ENCODE measurements at places on chromosomes 5 and 9.

DNA sequence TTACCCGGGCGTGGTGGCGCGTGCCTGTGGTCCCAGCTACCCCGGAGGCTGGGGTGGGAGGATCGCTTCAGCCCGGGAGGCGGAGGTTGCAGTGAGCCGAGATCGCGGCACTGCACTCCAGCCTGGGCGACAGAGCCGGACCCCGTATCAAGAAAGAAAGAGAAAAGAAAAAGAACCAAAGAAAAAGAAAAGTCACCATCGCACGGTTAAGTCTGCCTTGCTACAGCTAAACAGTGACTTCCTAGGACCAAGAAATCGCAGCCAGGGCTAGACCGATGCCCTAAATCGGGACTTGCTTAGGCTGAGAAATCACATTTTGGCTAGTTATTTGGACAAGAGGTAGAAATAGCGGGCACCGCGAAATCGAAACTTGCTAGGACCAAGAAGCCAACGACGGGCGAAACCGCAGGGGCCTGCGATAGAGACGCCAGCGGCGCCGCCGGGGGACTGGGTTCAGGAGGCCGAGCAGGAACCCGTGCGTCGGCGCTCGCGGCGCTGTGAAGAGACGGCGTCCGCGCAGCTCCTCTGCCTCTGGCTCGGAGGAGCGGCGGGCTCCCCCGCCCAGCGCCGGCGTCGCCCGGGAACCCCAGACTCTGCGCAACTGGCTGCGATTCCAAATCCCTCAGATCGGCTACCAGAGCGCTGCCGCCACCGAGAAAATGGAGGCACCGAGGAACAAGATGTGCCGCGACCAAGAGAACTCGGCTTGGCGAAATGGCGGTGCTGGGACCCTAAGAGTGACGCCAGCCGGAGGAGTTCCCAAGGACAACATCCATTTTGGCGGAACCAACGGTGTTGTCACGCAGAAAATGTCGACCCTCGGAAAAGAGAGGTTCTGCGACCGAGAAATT, 26.1 kb upstream of the ANXA2R start:
- DNase-seq = peak; percentile 79

- no peak for DNase-seq
These were observed 213.5 kb downstream of the SGCD start for GRCh38 chr5:156540491-156540890.

GRCh38 chr9:125700791-125701190, 6.2 kb downstream of the MAPKAP1 start:
- DNase-seq = peak; percentile 75

DNA sequence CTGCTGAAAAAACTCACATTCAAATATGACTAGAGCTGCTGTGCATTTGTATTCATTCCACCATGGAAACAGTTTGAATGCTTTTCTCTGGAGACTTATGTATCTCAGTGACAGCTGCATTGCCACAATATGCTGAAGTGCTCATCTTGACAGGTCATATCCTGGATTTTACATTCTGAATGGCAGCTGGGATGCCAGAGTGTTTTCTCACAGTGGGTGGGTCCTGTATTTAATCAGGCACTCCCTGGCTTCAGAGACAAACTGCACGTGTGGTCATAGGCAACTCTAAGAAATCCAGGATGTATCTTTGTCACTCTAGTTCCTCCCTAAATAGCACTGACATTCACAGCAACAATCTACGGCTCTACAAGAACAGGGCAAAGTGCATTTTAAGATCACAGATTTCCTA, 75.6 kb downstream of the ST8SIA4 start:
- no peak for DNase-seq

- DNase-seq = no peak
These were observed 21.0 kb upstream of the RHOBTB3 start for GRCh38 chr5:95709967-95710650.

DNA sequence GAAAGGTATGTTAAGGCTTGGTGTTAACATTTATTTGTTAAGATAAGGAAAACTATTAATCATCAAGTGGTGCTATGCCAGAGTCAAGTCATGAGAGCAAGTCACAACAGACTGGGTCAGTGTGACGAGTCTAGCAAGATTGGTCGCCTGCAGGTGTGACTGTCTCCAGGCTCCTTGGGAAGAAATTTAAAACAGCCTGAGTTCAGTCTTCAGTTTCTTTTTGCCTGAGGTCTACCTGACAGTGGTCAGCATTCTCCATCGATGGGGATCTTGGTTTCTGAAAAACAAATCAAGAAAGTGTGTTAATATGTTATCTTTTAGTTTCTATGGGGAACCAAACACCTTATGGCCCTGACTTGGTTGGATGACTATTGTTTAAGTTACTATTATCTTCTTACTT, 56.3 kb downstream of the CETN3 start:
- no peak for DNase-seq
